Hematopoietic multipotent progenitor cell treated with erythropoietin and hydrocortisone succinate and interleukin-3 and kit ligand, for 17 days (in vitro differentiated cells): ENCODE measurements at places on chromosomes 1 and 21.

DNA sequence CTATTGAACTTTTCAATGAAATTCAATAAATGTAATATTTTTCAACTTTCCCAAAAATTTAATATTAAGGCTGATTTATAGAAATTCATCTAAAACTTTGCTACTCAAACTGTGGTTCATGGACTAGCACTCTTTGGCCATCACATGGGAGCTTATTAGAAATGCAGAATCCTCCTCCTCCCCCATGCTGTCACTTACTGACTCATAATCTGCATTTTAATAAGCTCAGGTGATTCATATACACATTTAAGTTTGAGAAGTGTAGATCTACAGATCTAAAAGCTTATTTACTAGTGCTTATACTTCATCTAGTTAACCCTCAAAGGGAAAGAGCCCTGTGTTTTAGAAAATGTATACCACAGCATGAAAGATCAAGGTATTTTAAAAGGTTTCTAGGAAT, 84.3 kb downstream of the HS2ST1 start:
- no peak for DNase-seq

DNA sequence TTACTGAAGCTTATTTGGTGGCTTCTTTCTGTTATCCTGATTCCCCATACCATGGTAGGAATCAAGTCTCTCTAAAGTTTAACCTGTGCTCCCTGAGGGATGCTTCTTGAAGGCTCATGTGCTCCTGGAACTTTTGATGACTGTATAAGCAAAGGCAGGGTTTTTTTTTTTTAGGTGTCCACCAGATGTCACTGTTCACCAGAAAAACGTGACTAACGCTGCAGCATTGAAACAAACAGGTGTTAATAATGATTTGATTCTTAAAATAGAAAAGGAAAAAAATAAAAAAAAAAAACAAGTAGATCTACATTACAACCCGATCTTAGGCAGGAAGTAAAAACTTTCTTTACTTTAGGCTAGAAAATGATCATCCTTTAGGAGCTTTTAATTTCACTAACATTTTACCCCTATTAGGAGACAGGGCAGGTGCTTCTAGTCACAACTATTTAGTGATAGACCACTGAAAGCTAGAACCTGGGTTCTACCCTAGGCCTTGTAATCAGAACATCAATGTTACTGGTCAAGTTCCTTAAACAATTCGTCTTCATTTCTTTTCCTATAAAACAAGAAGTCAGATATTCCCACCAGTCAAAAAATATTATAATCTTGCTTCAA, 223.0 kb downstream of the PLA2G4A start:
- peak; percentile 46 for DNase-seq

DNA sequence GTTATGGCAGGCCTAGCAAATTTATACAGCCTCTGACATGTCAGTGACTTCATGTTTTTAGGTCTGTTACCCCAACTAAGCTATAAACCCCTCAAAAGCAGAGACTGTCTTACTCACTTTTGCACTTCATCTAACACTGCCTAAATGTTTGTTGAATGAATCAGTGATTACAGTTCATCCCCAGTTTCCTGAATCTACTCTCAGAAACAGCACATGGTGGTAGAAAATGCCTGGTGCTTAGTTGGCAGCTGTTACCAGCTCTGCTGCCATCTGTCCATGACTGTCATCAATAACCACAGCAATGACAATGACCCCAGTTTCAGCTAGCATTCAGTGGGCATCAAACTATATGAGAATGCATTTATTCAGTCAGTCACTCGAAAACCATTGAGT, 110.5 kb upstream of the SERBP1 start:
- DNase-seq: no peak

DNA sequence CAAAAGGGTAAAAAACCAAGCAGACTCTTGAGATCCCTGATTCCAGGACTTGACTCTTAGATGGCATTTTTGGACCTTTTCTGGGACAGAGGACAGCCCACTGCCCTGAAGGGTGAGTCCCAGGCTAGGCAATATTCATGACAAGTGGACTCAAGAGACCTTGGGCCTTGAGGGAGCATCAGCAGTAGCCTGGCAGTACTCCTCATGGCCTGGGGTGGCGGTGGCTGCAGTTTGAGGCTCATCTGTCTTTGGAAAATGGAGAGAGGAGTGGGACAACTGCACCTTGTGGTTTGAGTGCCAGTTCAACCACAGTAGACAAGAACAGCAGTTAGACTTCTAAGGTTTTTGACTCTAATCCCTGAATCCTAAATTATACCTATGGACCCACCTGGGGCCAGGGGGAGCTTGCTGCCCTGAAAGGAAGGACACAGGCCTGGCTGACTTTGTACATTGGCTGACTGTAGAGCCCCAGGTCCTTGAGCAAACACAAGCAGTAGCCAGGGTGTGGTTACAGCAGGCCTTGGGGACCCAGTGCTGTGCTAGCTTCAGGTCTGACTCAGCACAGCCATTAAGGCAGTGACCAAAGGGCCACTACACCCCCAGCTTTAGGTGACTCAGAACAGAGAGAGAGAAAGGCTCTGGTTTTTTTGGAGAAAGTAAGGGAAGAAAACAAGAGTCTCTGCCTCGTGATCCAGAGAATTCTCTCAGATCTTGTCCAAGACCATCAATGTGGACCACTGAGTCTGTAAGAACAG, 1023.2 kb downstream of the KCNT2 start:
- DNase-seq: no peak

GRCh38 chr1:94275083-94275482, 37.7 kb upstream of the ARHGAP29 start:
- no peak for DNase-seq

DNA sequence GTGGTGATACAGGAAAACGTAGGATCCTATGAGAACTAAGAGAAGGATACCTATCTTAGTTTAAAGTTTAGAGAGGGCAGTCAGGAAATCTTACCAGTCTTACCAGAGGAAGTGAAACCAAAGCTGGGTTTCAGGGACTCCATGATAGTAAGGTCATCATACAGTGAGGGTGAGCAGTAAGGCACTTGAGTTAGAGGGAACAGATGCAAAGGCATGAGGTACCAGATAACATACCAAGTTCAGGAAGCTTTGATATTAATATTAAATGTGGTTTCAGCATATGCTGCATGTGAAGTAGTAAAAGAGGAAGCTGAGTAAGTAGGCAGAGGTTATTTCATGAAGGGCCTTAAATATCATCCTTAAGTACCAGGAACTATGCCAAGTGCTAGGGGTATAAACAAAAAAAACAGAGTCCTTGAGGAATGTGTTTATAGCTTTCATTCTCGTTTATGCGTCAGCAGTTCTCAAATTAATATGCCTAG, 16.9 kb downstream of the ATG4C start:
- DNase-seq: no peak

DNA sequence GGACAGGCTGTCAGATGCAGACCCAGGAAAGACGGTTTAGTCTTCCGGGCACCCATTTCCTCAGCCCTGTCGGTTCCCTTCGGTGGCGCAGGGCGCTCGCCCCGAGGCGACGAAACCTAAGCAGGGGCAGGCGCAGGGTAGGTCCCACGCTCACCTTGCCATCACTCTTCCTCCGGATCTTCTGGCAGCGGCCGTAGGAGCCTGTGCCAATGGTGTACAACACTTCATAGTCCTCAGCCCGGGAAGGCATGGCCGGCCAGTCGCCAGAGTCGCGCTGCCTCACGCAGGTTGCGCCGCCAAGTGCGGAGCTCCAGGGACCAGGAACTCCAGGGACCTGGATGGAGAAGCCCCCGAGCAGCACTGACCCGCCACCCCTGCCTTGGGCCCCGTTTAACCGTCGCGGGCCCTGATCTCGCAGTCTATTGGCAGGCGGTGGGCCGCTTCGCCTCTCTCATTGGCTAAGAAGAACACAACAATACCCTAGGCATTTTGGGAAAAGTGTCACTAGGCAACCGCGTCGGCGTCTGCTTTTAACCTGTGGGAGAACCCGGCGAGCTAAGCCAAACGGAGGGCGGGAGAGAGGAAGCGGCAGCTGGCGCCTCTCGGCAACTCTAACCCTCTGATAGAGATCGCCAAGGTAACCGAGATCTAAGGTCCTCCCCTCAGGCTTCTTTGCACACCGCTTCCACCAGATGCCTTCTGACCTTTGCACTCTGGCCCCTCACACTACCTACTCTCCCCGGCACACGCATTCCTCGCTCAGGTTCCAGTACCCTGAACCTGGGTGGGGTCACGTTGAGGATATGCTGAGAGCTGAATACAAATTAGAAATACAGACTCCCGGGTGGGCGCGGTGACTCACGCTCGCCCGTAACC, at the start of gene NEK2:
Gene NEK2, minus strand, starts transcription at position 392 of the 876 bp plus-strand sequence. Its CDS starts 142 bp downstream, at position 250.
- DNase-seq: peak; percentile 72

DNA sequence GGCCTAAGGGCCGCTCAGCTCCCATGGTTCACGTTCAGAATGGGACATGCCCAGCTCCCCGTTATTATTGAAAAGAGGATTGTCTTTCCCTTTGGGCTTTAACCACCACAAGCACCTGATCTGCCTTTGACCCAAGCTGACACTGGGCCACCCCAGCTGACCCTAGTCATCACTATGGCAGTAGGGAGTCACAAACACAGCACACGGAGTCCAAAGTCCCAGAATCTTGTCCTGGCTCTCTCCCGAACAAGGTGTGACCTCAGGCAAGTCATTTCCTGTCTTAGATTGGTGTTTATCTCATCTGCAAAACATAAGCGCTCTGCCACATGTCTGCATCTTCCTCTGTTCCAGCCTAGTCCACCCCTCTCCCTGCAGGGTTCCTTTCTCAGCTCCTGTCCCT, 31.5 kb downstream of the IGFN1 start:
- DNase-seq: no peak

- no peak for DNase-seq
Observed at GRCh38 chr21:36854391-36854790, 112.1 kb downstream of the HLCS start.

DNA sequence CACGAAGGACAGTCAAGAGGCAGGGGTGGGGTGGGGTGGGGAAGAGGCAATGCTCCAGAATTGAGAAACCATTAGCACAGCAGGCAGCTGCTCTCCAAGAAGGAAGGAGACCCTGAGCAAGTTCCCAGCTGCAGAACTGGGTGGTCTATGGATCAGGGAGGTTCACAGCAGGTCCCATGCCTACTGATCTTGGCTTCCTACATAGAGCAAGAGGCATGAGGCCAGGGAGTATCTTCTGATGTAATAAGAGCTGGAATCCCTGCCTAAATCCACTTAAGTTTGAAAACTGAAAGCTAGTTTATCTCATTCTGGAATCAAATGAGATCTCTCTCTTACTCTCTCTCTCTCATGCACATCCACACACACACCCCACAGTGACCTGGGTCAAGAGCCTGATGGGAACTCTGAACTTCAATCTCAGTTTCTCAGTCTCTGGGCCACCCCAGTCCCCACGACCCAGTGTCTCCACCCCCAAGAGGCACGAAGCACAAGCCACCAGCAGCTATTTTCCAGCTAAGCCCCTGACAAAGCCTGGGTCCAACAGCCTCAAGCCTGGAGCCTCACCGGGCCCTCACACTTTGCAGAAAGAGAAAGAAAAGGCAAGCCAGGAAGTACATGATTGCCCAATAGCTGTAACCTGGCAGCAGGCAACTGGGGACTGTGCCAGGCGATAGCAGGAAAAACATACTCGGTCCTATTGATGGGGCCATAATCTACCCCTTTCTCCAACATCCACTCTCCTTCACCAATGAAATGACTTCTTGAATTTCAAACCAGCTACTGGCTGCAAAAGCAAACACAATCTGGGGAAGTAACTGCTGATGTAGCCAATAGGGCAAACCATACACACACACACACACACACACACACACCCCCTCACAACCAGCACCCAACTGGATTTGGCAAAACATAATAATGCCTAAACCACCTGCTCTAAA, 2.2 kb downstream of the NUAK2 start:
- no peak for DNase-seq

- DNase-seq: no peak
Observed at GRCh38 chr1:184403961-184404726, 17.3 kb downstream of the C1orf21 start.

DNA sequence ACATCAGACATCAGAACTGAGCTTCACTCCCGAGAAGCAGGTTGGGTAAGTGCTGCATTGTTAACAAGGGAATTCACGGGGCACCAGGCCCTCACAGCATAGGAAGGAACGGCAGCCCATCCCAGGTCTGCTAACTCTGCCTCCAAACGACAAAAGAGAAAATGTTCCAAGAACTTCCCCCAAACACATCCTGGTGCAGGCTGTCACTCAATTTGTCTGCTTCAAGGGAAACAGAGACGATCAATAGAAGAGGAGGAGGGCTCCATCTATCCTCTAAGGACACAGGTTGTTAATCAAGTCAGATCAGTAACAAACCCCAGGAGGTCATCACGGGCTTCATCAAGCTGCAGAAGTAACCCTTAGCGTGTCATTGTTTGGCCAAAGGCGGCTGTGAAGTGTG, 3.5 kb upstream of the TSPEAR start:
- no peak for DNase-seq

DNA sequence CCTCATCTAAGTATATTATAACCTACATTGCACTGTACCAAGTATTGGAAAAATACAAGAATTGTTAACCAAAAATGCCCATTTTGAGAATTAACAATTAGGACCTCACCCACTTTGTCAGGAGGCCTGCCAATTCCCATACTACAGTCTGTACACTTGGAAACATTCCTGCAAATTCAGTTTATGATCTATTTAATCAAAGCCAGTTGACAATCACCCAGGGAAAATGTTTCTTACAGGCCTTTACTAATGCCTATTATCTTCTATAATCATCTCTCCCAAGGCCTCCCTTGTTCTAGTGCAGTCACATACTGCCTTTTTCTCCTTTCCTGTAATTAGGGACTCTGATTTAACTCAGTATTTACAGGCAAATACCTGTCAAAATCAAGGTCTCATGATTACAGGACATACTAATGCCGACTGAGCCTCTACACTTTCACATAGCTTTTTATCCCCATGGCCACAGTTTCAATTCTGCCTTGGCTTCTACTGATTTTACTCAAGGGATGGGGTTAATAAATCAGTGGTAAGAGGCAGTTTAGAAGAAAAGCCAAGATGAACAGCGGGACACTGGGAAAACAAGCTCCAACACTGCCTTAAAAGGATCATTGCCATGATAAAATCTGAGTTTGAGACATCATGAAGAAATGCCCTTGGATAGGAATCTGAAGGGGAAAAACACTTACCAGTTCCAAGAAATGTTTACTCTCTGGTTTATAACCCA, 338.7 kb downstream of the VAV3 start:
- DNase-seq: no peak

DNA sequence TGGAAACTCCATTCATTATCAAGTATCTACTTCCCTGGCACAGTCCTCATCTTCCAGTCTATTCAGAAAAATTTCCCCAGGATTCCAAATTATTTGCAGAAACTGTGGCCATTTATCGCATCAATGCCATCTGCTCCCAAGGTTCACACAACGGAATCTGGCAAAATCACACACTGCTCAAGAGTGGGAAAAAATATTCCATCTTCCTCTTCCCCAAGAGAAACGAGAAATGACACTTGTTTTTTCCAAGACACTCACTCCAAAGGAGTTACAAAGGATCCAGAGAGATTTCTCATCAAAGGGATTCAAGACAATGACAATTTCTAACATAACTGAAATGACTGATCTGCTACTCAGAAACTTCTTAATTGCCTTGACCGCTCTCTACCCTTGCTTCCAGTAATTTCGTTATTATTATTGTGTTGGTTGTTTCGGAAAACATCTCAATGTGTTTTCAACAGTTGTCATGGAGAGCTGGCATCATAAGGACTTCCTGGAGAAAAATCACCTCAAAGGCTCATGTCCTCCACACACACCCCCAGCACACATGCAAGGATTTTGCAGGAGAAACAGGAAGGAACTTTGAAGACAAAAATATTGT, 128.0 kb downstream of the PSMG1 start:
- no peak for DNase-seq
